ENCODE measurements at places on chromosomes 12 and 14.

DNA sequence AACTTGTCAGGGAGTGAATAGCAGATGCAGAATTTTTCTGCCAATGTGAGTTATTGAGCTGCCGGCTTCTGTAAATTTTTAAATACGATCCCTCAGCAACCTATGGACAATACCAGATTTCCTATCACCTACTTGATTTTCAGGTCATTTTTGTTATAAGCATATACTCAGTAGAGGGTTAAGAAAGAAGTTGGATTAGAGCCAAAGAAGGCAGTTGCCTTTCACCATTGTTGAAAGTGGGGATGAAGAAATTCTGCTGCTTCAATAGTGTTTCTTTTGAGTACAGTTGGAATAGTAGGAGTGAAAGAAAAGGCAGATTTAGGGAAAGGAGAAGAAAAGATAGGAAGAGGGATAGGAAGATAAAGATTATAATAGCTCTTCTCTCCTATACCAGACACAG lies 197.1 kb downstream of the ATP23 start:
- ATAC-seq = no peak

DNA sequence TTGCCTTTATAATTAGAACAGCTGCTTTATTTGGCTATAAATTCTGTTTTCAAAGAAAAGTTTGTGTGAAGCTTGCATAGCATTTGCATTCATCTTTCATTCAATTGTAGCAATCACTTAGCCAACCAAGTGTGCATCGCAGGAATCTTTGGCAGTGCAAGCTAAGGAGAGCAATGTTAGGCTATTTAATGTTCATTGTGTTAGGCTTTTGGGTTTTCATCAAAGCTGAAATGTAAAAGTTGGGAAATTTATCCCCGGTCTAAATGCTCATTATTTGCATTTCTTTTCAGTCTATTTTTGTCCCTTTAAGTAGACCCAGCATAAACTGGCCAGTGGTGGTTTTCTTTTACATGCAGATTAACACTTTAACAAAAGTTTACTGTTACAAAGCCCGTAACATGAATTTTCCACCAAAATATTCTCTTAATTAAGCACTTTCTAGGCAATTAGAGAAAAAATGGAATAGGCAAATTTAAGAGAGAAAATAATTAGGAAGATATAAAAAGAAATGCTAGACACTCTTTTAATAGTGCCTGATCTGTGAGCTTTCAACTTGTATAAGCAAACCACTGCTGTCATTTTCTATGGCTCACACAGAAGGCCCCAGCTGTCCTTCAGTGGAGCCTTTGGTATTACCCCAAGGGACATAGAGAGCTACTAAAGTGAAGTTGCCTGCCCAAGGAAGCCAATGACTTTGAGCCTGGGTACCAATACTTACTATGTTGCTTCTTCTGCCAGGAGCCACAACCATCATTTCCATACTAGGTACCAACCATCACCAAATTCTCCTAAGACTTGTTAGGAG lies 898.9 kb upstream of the SEL1L start:
- no peak for ATAC-seq

DNA sequence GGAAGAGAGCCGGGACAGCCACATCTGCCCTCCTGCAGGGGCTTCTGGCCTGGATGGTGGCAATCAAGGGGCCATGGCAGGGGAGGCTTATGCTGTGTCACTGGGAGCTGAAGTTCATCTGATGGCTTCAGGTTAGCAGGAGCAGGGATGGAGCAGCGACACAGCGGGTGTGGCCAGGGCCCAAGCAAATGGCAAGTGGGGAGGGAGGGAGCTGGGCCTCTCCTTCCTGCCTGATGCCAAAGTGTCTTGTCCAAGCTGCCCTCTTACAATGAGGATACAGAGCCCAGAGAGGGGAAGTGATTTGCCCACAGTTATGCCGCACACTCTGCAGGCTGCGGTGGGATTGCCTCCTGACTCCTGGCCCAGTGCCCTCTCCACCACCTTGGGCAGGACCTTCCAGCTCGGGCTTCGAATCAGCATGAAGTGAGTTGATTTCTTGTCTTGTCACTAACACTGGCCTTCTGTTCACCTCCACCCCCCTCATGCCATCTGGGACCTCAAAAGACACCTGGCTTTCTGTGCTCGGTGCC lies 51.3 kb downstream of the IQSEC3 start:
- no peak for ATAC-seq

DNA sequence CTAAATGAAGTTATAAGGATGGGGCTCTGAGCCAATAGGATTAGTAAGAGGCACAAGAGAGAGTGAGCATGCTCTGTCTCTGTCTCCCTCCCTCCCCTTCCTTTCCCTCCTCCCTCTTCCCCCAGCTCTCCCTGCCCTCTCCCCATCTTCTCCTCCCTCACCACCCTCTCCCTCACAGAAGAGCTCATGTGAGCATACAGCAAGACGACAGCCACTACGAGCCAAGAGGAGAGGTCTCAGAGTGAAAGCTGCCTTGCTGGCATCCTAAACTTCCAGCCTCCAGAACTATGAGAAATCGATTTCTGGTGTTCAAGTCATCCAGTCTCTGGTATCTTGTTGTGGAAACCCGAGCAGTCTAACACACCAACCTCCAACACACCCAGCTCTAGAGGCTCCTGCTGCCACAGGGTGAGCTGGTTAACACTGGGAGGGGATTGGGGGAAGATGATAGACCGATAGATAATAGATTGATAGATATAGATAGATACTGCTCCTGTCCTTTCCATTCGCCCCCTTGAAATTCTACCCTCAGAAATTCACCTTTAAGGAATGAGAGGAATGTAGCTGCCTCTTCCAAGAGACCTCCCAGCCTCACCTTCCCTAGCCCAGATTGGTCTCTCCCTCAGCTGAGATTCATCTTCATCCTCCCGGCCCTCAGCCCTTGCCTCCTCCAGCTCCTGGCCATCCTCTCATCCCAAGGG lies 25.8 kb upstream of the ACTN1 start:
- peak; percentile 63 for ATAC-seq

GRCh38 chr12:24742378-24742777 lies 206.5 kb downstream of the BCAT1 start:
- ATAC-seq = no peak

- ATAC-seq = no peak
These were observed 456.9 kb upstream of the TMEM132C start for GRCh38 chr12:127810041-127810440.

DNA sequence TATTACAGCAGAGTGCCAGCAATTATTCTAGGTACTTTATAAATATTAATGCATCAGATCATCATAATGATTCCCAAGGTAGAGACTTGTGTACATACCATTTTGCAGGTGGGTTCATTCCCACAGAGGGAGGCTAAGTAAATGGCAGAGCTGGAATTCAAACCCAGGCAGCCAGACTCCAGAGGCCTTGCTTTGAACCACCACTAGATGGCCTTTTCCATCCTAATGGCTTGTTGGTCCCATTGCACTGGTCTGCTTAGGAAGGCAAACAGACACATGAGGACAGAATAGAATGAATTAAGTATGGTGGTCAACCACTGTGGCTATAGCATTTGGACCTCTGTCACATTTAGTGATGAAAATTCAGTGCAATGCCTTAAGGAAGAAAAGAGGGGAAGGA lies 158.7 kb downstream of the METTL25 start:
- peak; percentile 70 for ATAC-seq

- no peak for ATAC-seq
These were observed 12.4 kb upstream of the NRXN3 start for GRCh38 chr14:78157494-78158437.

DNA sequence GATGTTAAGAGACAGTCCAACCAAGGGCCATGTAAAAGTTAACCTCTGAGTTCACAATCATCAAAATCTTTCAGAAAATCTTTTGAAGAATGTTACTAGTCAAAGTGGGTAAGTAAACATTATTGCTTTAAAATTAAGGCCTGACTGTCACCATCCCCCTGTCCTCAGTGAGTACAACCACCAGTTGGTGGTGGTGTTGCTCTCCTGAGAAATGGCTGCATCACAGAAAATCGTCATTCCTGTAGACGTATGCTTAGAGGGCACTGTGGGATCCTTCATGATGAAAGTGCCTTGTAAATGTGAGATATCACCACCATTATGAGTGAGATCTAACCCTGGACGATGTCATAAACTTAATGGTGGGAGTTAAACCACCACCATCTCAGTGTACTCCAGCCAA lies 451.2 kb downstream of the RPS29 start:
- no peak for ATAC-seq

DNA sequence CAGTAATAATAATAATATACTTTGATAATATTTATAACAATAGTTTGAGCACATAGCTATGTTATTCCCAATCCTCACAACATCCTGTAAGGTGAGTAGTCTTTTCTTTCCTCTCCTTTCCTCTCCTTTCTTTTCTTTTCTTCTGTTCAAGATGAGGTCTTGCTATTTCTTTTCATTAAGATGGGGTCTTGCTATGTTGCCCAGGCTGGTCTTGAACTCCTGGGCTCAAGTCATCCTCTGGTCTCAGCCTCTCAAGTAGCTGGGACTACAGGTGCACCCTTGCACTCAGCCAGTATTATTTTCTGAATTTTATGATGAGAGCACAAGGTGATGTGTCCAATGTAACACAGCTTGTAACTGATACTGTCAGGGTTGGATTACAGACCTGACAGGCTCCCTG lies 134.6 kb downstream of the OTOGL start:
- no peak for ATAC-seq

DNA sequence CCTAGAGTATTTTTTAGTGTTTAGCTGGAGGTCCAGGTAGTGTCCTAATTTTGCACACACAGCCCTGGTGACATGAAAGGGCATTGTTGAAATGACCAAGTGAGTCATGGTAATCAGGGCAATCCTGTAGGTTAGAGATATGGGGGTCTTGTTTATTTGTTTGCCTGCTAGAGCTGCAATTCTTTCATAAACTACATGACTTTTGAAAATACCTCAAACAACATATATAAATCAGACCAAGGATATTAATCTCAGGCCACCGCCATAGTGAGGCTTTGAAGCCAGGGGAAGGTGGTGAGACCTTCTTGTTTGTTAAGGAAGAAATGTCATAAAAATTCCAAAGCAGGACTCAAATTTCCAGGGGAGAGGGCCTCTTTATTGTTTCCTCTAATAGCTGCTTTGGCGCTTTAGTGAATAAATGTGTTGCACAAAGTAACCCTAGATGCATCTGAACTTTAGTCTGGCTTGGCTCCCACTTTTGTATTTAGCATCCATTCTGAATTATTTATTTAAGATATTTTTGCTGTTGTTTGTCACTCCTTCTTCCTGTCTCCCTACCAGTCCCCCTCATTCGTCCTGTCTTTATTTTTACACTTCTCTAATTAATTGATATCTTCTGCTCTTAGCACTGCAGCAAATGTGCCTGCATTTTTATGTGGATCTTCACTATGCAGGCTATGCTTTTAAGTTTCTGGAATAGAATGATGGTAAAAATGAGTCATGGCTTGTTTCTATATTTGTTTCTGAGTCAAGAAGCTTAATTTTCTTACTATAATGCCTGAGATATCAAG lies 430.3 kb downstream of the RAD51B start:
- peak; percentile 63 for ATAC-seq

GRCh38 chr12:57261428-57261865 lies 10.5 kb upstream of the STAC3 start:
- no peak for ATAC-seq

DNA sequence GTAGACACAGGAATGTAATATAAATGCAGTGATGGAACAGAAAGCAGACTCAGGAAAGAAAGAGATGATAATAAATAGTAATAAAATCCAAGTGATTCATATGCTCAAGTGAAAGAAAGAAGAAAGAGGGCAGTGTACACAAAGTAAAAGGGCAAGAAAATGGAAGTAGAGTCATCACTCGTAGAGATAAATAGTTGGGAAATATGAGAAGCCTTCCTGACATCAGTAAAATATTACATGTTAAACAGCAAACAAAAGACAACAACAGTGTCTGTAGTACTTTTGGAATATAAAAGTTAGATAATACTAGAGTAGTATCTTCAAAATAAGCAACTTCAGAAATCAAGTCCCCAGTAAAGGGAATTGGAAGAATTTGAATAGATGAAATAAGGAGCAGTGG lies 412.3 kb downstream of the RAD51B start:
- peak; percentile 33 for ATAC-seq

DNA sequence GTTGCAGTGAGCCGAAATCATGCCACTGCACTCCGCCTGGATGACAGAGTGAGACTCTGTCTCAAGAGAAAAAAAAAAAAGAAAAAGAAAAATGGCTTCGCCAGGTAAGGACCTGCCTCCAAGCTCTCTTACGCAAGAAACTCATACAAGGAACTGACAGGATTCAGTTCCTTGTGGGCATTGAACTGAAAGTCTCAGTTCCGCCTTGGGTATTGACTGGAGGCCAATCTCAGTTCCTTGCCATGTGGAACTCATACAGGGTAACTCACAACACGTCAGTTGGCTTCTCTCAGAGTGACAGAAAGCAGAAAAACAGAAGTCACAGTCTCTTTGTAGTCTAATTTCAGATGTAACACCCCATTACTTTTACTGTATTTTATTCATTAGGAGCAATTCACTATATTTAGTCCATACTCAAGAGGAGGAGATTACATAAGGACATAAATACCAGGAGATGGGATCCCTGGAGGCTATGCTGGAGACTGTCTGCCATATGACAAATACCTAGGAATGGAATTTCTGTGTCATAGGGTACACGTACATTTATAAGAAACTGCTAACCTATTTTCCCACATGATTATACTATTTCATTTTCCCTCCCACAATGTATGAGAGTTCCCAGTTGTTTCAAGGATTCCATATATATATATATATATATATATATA lies 11.4 kb upstream of the NOPCHAP1 start:
- no peak for ATAC-seq

DNA sequence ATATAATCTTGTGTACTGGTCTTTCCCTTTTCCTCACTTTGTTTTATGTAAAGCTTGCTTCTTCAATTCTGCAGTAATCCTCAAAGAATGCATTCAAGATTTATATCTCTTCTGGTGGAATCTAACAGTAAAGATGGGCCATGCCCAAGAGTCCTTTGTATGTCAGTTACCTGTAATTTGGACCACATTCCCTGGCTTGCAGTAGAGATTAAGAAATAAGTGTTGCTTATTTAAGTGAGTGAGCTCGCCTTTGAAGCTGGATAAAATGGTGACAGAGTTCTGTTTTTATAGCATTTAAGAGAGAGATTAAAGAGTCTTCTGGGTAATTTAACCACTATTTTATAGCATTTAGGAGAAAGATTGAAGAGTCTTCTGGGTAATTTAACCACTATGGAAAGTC lies 262.1 kb upstream of the ATP2B1 start:
- ATAC-seq = peak; percentile 44

DNA sequence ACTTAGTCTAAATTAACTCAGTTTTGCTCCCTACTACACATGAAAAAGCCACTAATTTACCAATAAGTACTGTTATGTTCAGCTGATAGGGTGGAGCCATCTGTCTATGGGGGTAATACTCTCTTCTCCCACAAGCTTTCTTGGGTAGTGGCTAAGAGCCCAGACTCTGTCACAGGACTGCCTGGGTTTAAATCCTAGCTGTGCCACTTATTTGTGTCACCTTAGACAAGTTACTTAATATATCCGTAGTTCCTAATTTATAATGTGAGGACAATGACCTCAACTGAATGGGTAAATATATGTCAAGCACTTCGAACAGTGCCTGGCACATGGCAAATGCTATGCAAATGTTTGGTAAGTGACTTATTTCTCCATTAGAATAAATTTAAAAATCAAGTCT lies 185.6 kb downstream of the DACT1 start:
- ATAC-seq = no peak

GRCh38 chr14:103319422-103319821 lies 14.6 kb upstream of the EIF5 start:
- ATAC-seq = no peak

Data from SK-N-SH treated with all-trans-retinoic acid at 6 μM for 48 hours (cell line).